ENCODE measurements at places on chromosomes 1 and 21.

- DNase-seq: no peak
These were observed 100.7 kb upstream of the PDE4B start for GRCh38 chr1:65691972-65692371.

DNA sequence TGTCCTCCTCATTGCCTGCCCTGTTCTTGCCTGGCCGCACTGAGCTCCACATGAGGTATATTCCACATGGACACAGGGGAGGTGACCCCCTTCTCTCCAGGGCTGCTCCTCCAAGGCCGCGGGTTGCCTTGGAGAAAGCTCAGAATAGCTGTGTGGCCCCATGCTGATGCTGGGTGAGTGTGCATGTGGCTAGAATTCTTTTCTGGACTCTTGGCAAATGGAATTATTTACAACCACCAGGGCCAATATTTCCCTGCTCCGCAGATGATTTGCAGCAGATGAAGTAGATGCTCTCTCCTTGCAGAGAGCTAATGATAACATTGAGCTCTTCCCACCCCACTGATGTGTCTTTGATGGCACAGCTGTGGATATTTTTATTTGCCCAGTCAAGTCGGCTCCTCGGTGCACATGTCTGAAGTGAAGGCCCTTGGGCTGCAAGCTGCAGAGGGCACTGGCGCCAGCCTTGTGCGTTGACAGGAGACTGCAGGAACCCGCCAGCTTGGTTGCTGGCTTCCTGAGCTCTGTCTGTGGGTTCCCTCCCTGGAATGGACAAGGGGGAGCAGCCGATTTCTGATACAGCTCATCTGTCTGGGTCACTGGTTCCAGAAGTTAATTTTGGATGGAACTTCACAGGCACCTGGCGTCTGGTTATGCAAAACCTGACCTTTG is 404.7 kb upstream of the VAMP3 start:
- DNase-seq: no peak

DNA sequence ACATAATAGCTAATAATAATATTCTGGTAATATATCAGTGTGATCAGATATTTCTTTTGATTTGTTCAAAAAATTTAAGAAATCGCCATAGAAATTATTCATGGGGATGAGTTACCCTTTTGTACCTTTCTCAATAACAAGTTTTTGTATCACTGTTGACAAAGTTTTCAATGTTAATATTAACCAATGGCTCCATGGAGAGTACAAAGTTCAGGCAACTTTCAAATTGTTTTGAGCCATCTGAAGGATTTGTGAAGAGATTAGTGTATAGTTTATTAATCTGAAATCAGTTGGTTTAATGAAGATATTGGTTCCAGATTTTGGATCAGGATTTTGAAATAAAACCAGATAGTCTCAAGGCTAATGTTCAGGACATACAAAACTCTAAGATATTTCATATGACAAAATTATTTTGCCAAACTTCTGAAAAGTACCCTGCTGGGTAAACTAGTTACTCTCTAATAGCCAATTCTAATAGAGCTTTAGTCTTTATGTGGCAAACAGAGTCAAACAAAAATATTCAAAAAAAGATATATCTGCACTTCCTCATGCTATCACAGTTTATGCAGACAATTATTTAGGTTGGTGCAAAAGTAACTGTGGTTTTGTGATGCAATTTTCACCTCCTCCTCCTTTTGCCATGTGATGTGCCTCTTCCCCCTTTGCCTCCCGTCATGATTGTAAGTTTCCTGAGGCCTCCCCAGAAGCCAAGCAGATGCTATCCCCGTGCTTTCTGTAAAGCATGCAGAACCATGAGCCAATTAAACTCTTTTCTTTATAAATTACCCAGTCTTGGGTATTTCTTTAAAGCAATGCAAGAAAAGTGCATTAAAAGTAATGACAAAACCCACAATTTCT is 1105.0 kb downstream of the PLA2G4A start:
- no peak for DNase-seq

GRCh38 chr1:113980110-113980509 is 836 bp downstream of the OLFML3 start:
- no peak for DNase-seq

DNA sequence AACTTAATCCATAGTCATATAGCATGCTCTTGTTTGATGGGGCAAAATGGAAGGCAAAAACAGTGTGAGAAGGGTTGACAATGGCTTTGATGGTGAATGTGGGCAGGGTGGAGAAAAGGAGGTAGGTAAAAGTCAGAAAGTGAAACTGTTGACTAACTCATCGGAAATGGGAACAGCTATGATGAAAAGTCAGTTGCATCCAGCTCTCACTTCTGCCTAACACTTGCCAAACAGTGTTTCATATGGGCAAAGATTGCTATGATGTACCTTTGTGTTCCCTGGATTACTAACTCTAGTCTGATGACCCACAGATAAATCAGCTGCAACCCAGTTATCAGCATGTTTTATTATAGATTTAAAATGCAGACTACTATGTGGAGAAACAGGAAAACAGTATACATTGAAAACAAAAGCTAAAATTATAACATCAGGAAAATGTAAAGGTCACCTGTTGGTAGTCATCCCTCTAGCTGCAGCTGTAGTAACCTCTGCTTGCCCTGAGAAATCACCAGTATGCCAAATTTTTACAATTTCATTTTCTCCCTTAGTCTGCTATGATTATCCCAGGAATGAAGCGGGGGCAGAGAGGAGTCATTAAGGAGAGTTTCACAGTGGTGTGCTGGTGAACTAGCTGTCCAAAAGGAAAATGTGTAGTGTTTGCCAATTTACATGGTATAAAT is 11.7 kb downstream of the TNFSF18 start:
- DNase-seq: no peak

- DNase-seq: no peak
These were observed 214.2 kb upstream of the DMRTA2 start for GRCh38 chr1:50637460-50637859.

- DNase-seq: no peak
These were observed 12.3 kb downstream of the PHLDA3 start for GRCh38 chr1:201456499-201457309.

DNA sequence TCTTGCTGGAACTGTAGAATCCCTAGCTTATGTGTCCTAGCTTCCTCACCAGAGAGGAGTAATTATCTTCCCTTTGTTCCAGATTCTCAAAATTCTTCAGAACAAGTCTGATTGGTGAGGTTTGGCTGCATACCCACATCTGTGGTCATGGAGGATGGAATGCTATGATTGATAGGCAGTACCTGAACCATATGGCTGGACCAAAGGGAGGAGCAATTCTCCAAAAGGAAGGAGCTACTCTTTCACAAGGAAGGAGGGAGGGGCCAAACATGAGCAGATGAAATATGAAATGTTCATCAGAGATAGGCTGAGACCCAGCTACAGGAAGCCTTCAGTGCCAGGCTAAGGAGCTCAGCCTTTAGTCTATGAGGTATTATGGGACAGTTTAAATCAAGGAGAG is 5.0 kb upstream of the RNF19B start:
- no peak for DNase-seq

GRCh38 chr1:26044971-26045721 is 772 bp downstream of the SLC30A2 start:
- no peak for DNase-seq

DNA sequence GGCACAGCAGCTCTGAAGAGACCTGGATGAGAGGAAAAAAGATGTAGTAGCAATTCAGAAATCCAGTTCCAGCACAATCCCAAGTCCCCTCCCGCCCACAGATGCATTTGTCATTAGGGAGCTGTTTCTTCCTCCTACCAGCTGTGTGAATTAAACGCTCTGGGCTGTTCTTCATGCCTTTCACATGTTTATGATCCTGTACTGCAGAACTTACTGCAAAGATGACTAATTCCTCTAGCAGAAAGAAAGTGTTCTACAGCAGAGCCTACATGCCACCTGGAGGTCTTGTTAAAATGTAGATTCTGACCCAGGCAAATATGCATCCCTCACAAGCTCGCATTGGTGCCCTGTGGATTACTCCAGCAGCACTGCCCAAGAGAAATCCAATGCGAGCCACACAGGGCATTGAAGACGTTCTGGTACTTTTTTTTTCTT is 6.5 kb downstream of the ENO1 start:
- no peak for DNase-seq

DNA sequence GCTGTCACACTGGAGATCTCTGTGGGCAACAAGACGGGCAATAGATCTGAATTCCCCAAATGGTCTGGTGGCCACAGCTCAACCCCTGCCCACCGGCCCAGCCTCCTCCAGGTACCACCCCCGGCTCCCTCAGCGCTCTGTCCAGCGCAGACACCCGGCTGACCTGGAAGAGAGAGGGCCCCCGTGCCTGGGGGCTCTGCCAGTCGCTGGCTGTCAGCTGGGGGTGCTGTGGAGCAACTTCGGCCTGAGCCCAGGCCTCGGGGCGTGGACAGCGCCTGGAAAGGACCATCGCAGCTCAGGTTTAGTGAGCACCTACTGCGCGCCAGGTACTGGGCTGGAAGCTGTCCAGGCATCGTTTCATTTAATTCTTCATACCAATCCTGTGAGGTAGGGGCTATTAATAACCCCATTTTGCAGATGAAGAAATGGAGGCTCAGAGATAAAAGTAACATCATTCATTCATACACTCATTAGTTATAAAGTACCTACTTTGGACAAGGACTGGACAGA is 51.0 kb downstream of the AHDC1 start:
- DNase-seq: no peak

DNA sequence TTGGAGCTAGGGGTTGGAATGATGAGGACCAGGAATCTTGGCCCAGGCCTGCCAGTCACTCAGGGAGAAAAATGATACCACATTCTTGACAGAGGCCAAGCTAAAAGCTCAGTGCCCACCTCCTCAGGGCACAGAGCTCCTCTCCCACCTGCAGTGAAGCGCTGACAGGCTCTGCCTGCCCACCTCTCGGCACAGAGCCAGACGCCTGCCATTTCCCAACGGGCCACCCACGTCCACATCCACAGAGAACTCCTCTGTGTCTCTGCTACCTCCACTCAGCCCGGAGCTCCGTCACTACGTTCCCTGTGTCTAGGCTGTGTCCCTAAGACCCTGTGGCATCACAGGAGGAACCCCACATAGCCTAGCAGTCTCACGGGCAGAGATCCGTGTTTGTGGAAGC is 60.8 kb downstream of the MRPL37 start:
- no peak for DNase-seq
